ENCODE measurements at places on chromosomes 1 and 21. TPM values are rescaled to one million over a fixed set of nuclear protein-coding genes. Genes with fewer than 3 reads are reported as not detected.

The SH3BGR gene
- 1.1 TPM for total RNA-seq

The CLIC6 gene
- total RNA-seq, result not detected

The HES4 gene
- total RNA-seq, result 64.7 TPM

The LINGO4 gene
- total RNA-seq, result not detected

The CELA2B gene
- not detected for total RNA-seq

The DSCAM gene
- total RNA-seq, result not detected

The IL19 gene
- not detected for total RNA-seq

The SLAMF1 gene
- not detected for total RNA-seq

The LMX1A gene
- total RNA-seq, result not detected

The ILDR2 gene
- not detected for total RNA-seq

The UTS2 gene
- not detected for total RNA-seq

The IFNLR1 gene
- 1.2 TPM for total RNA-seq

The SLC2A5 gene
- total RNA-seq, result 0.13 TPM

The ARMH1 gene
- 0.65 TPM for total RNA-seq

The LRRC71 gene
- total RNA-seq, result 0.24 TPM
